Left ventricle myocardium inferior (tissue), 1 donor: ENCODE measurements at places on chromosomes 6 and 20. TPM values are rescaled to one million over a fixed set of nuclear protein-coding genes. Genes with fewer than 3 reads are reported as not detected.
A peak's percentile ranks its signal among the peaks of the same experiment; 100 is the strongest.

Gene SLC17A1
- total RNA-seq = not detected

Gene ABHD16B
- not detected for total RNA-seq

Gene LPA
- not detected for total RNA-seq

Gene PCK1
- total RNA-seq = 0.25 TPM

GRCh38 chr20:48184229-48184628 is 398.9 kb upstream of the SULF2 start:
- no peaks in the 10 kb centered on the region for H3K36me3 ChIP-seq
- no peaks in the 10 kb centered on the region for H3K4me1 ChIP-seq
- DNase-seq = no peak
- no peaks in the 10 kb centered on the region for H3K27me3 ChIP-seq

DNA sequence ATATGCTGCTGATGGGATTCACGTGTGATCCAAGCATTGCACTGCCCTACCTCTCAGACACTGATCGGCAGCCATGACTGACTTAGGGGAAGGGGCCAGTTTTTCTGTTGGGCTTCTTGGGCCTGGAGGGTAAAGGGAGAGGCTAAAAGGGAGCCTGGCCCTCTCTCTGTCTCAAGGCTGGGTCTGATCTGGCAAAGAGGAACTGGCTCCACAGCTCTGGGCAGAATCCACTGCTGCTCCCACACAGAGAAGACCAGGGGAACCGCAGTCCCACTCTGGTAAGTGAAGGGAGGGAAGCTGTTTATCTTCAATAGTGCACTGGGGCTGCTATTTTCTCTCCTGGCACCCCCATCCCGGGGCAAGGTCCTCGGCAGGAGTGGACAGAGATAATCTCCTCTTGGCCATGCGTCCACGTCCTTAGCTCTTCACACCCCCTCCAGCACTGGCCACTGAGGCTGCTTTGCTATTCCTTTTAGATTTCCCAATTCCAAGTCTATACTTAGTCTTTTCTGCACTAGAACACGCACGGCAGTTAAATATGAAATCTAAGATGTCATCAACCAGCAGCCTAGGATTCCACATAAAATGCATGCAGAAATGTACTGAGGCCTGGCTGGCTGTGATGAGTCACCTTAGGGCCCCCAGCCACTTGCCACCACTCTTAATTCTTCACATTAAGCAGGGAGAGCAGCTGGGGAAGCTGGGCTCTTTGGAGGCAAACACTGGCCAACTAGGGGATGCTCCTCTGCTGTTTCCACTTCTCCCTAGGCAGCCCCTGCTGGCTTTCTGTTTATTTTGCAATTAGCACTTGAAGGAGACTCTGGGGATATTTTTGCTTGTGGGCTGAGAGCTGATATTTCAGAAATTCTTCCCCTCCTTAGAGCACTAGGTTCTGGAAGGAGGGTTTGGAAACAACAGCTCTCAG is 87.8 kb upstream of the ARMC2 start:
- H3K4me3 ChIP-seq = no peak overlapping the region
- peaks cover 38% of the 10 kb centered on the region for H3K4me1 ChIP-seq
- H3K27ac ChIP-seq = peak overlapping the region; percentile 12
- no peaks in the 10 kb centered on the region for H3K27me3 ChIP-seq

GRCh38 chr6:36955671-36956445 is 1.3 kb downstream of the PI16 start:
- peaks cover 37% of the 10 kb centered on the region for H3K4me1 ChIP-seq
- DNase-seq = no peak
- no peaks in the 10 kb centered on the region for H3K36me3 ChIP-seq

- H3K4me1 ChIP-seq = peaks cover 56% of the 10 kb centered on the region
- no peak for DNase-seq
- no peaks in the 10 kb centered on the region for H3K27me3 ChIP-seq
- no peak overlapping the region for H3K4me3 ChIP-seq
- peak overlapping the region; percentile 77 for H3K27ac ChIP-seq
- H3K36me3 ChIP-seq = peaks cover 27% of the 10 kb centered on the region
Observed at GRCh38 chr6:111573892-111574797, 31.5 kb downstream of the TRAF3IP2 start.

DNA sequence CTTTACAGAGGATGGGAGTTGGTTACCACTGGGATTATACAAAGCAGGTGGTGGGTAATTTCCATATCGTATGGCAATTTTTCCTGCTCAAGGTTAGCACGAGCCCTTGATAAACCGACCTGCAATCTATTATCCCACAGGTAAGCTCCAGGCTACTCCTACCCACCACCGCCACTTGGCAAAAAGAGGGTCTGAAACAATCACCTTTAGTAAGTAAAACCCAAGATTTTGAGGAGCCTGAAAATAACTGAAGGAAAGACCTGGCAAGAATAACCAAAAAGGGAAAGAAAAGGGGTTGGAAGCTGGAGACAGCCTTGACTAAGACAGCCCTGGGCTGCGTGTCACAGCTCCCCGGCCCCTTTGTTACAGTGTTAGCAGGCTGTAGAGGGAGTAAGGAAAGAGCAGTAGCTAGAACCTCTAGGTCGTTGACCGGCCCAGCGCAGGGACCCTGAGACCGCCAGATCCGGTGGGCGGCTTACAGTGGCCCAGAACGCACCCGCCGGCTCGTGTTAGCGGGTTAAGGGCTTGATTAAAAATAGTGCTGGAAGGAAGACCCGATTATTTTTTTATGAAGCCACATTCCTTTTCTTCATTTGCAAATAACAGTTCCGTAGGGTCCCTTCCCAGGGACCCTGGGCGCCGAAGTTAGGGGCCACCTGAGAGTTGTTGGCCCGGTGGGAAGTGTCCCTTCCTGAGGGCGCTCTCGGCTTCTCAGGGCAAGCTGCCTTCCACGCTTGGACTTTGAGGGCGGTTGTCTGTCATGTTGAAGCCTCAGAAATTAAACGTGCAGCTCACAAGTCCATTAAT is 30.5 kb downstream of the TFAP2B start:
- DNase-seq = no peak
- no peak overlapping the region for H3K4me3 ChIP-seq
- H3K27me3 ChIP-seq = peaks cover 100% of the 10 kb centered on the region
- H3K27ac ChIP-seq = no peak overlapping the region
- peaks cover 12% of the 10 kb centered on the region for H3K4me1 ChIP-seq
- H3K36me3 ChIP-seq = no peaks in the 10 kb centered on the region

DNA sequence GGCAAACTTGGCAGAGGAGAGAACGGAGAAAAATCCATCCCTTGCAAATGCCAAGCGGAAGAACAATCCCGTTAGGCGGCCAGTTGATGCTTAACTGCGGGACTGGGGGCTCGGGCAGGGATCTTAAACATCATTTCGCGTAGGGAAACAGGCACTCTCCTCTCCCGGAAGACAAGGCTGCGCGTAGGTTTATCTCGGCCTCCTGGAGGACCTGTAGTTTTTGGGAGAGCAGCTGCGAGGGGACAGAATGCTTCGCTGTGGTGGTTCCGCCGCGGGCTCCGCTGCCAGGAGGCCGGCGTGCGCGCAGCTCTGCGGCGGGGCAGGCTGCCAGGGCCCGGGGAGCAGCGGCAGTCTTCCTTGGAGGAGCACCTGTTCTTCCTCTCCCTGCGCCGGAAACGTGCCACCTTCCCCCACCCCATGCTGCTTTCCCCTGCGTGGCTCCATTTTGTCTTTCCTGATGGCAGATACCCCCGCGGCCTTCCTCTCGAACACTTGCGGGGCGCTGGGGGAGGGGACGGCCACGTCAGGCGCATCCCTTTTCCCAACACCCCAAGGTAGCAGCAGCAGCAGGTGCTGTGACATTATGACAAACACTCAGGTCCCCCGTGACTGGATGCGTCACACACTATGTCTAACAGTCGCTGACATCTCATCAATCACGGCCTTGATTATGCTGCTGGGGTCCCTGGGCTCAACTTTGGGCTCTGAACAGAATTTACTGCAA is 230.7 kb upstream of the BTBD3 start:
- H3K4me3 ChIP-seq = peak overlapping the region; percentile 57
- H3K36me3 ChIP-seq = no peaks in the 10 kb centered on the region
- H3K27ac ChIP-seq = no peak overlapping the region

DNA sequence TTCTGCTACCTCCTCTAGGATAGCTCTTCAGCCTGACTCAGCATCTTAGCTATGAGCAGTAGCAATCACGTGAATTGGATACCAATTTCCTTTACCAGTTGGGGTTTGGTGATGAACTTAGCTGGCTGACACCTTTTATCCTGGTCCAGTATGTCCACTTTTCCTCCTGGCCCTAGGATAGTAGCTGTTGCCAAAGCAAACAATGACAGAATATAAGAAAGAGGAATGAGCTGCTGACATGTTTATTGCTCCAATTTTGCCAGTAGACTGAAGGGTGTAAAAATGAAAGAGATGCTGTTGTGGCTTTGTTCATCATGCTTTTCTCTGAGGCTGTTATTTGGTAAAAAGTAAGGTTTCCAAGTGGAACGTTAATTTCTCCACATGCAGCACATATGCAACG is 168.3 kb upstream of the JAG1 start:
- H3K36me3 ChIP-seq = peaks cover 4% of the 10 kb centered on the region
- H3K27ac ChIP-seq = no peak overlapping the region
- no peak for DNase-seq
- H3K27me3 ChIP-seq = no peaks in the 10 kb centered on the region

GRCh38 chr20:47003223-47003622 is 108.6 kb downstream of the EYA2 start:
- peaks cover 6% of the 10 kb centered on the region for H3K36me3 ChIP-seq
- H3K4me1 ChIP-seq = no peaks in the 10 kb centered on the region
- no peak overlapping the region for H3K27ac ChIP-seq
- peaks cover 80% of the 10 kb centered on the region for H3K27me3 ChIP-seq
- H3K4me3 ChIP-seq = no peak overlapping the region
- DNase-seq = no peak
